C1 segment of cervical spinal cord (tissue), 14 donors: ENCODE measurements at places on chromosomes 5 and 9.

GRCh38 chr5:89308606-89309040 lies 425.6 kb upstream of the MEF2C start:
- DNase-seq: no peak

DNA sequence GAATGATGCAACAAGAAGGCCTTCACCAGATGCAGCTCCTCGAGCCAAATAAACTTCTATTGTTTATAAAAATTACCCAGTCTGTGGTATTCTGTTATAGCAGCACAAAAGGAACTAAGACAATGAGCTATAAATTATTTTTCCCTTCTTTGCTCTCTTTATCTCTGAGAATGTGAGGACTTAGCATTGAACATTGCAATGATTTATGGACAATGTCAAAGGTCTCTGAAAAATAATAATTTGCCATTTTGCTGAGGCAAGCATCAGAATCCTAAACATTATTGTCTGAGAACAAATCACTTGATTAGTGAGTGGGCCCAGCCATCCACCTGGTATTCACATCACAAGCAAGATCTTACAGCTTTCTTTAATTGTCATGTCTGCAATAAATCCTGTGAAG lies 95.4 kb upstream of the SSBP2 start:
- no peak for DNase-seq

DNA sequence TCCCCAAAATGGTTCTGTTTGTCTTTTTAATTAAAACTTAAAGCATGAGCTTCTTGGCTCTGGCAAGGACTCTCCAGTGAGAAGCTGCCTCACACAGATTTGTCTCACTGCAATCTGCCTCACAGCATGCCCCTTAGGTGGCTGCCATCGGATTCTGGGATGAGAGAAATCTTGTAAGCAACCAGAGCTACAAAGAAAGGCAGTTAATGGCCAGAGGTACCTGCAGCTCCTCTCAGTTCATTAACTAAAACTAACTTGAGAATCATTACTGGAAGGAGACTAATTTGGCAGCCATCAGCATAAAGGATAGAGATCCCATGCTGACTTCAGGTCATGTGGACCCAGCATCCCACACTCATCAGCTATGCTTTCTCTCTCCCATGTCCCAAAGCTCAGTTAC lies 220.6 kb upstream of the DMAC1 start:
- no peak for DNase-seq

DNA sequence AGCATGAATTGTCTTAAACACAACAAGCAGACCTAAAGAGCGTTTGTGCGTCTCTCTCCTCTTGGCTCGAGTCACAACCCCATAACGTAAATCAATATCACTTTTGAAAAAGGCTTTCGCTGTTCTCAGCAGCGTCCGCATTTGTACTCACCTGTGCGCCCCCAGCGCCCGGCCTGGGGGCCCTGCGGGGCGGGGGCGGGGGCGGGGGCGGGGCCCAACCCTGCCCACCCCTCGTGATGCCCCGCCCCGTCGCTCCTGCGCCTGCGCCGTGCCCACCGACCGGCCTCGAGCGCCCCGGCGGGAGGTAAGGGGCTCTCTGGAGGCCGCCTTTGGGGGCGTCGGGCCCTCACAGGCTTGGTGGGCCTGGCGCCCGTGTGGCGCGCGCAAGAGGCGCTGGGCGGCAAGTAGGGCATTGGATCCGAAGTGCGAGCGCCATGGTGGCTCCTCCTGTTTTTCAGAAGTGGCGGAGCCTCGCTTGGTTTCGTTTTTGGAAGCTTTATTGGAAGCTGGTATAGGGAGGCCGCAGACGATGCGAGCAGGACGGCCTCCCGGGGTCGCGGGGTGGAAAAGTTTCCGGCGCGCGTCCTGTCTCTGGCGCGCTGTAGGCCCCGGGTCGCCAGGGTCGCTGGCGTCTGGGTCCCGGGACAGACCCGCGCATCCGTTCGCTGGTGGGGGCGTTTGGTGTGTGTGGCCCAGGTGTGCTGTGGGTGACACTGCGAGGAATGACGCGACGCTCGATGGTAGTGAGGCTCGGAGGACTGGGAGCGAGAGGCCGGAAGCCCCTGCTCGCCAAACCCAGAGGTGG lies at the start of gene STX17:
STX17 (plus strand) TSS at position 252 of the 805 bp plus-strand sequence. CDS start 8,586 bp downstream, outside the sequence.
- peak; percentile 86 for DNase-seq

GRCh38 chr9:137029058-137029936 lies 1.3 kb upstream of the ABCA2 start:
- DNase-seq: peak; percentile 45

DNA sequence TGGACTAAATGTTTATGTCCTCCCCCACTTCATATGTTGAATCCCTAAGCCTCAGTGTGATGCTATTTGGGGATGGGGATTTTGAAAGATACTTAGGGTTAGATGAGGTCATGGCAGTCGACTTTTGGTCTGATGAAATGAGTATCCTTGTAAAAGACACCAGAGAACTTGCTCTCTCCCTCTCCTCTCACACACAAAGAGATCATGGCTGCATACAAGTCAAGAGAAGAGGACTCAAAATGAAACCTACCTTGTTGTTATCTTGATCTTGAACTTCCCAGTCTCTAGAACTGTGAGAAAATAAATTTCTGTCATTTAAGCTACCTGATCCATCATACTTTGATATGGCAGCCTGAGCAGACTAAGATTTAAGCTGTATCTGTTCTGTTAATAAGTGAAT lies 144.0 kb upstream of the HAPLN1 start:
- DNase-seq: no peak

GRCh38 chr9:129223551-129224208 lies 45.6 kb upstream of the IER5L start:
- DNase-seq: no peak

GRCh38 chr9:3968891-3969290 lies 331.0 kb downstream of the GLIS3 start:
- DNase-seq: no peak

DNA sequence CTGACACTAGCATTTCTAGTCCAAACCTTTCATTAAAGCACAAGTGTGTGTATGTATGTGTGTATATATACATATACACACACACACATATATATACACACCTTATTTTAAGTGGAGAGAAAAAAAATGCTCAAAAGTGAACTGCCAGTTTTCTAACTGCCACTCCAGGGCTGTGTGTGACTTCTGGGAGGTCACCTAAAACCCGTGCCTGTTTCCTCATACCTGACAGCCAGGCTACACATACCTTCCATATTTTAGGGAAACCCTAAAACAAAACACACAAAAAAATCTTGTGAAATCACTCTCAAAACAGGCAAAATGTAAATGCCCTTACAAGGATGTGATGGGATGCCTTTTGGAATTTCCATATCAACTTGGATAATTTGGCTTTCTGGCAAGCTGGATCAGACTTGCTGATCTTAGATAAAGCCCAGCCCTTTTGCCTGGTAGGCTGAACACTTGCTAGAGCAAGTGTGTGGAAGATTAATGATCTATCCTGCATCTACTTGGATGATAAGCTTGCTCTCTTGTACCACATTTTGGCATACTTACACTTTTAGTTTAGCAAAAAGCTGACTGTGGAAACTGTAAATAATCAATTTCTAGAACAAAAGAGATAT lies 127.8 kb downstream of the GNAQ start:
- no peak for DNase-seq

- DNase-seq: no peak
These were observed 20.2 kb upstream of the CDC23 start for GRCh38 chr5:138233280-138233679.

DNA sequence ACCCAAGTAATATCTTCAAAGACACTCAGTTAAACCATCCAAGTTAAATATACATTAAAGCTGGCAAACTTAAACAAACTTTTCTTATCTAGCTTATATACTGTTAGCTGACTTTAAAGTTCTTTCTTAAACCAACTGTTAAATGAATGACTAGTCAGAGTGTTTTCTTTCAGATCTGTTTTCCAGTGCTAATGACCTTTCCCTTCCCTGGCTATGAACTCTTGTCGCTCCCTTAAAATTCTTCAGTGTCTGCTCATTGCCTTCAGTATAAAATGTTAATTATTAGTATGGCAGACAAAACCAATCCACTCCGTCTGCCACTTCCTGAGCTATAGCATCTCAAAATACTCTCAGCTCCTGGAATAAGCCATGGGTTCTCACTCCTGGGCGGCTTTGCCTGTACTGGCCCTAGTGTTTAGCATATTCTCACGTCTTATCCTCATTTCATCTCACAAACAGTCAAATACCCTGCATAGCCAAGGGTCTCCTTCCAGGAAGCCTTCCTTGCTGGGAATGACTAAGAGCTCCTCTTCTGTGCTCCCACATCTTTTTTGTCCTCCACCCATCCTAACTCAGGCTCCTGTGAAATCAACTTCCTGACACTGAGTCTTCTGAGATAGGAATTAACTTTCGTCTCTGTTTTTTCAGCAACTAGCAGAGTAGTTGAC lies 87.7 kb downstream of the VCAN start:
- DNase-seq: no peak

- DNase-seq: no peak
These were observed 105.4 kb downstream of the SEMA5A start for GRCh38 chr5:9440517-9440916.

- no peak for DNase-seq
These were observed 82.3 kb upstream of the EPB41L4B start for GRCh38 chr9:109403116-109403515.

GRCh38 chr9:36868586-36869282 lies 165.3 kb downstream of the PAX5 start:
- DNase-seq: no peak

DNA sequence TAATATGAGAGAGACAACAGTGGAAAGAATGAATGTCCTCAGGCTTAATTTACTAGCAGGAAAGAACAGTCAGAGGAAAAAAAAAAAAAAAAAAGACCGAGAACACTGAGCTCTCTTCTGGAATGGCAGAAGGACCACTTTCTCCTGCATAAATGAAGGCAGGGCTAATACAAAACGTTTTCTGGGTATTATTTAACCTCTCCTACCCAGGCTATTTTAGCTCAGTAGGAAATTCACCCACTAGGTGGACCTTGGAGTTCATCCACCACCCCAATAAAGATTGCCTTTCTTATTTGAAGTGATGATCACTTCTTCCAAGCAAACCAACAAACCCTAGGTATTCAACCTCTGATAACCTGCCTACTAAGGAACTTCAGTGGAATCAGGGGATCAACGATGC lies 3.7 kb downstream of the GLIS3 start:
- DNase-seq: no peak

- no peak for DNase-seq
These were observed 269.4 kb upstream of the PANK3 start for GRCh38 chr5:168848569-168848968.

DNA sequence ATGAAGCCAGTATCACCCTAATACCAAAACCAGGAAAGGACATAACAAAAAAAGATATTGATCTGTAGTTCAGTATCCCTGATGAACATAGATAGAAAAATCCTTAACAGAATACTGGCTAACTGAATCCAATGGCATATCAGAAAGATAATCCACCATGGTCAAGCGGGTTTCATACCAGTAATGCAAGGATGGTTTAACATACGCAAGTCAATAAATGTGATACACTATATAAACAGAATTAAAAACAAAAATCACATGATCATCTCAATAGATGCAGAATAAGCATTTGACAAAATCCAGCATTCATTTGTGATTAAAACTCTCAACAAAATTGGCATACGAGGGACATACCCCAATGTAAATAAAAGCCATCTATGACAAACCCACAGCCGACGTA lies 110.9 kb downstream of the AOPEP start:
- DNase-seq: no peak

DNA sequence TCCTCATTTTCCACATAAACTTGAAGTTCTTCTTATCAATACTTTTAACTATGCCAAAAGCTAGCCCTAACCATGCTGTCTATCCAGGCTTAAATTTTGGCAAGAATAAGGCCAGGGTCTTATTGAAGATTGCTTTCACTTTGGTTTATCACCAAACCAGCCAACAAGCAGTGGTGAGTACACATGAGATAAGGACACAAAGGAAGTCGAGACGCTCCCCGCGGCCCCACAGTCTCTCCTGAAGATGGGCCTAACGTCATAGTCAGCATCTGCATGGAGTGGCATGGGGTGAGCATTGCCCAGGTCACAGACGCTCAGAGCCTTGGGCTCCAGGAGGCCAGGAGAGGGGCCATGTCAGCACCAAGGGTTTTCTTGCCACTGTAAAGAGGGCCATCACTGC lies 80.3 kb downstream of the ATPSCKMT start:
- no peak for DNase-seq

- no peak for DNase-seq
These were observed 577.2 kb upstream of the EDIL3 start for GRCh38 chr5:84961903-84962302.

DNA sequence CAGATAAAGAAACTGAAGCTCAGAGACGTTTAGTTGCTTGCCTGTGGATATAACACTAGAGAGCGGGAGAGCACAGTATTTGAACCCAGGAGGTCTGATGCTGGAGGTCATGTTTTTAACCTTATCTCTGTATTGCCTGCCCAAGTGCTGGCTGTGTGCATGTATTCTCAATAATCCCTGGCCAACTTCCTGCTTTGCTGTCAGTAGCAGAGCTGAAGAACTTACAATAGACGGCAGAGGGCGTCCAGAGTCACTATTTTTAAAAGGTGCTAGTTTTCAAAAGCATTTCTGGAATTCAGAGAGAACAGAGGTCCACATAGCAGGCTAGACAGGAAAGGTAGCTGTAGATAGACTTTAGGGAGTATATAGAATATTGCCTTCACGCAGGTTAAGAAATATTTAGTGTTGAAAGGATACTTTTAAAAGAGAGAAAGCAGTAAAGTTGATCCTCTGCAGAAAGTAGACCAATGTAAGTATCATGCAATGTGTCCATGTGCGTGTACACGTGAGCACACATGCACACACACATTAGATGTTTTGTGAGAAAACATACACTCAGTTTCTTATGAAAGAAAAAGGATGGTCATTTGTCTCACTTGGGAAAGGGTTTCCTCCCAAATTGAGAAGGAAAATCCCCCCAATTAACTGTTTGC lies 46.3 kb downstream of the PTCD2 start:
- DNase-seq: peak; percentile 35

GRCh38 chr9:38347271-38347671 lies 45.2 kb upstream of the ALDH1B1 start:
- no peak for DNase-seq
